Endothelial cell (in vitro differentiated cells): ENCODE measurements at places on chromosomes 2 and 18. TPM values are rescaled to one million over a fixed set of nuclear protein-coding genes. Genes with fewer than 3 reads are reported as not detected.

The ZEB2 gene
- 109 TPM for total RNA-seq

DNA sequence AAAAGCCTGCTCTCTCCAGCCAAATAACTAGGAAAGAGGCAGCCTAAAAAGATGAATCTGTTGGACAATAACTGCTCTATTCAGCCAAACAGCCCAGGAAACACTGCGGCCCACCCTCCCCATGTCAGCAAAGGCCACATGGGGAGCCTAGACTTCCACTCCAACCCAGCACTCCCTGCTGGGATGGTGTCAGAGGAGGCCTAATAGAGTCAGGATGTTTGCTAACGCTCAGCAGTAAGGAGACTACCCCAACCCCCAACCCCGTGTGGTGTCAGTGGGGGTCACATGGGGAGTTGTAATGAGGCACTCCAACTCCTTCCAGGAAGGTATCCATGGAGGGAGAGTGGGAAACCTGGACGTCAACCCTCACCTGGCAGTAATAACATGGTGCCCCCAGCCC lies 41.6 kb downstream of the ZBTB7C start:
- no peaks in the 10 kb centered on the region for H3K27me3 ChIP-seq
- H3K4me1 ChIP-seq, result no peaks in the 10 kb centered on the region
- H3K4me3 ChIP-seq, result no peak overlapping the region
- DNase-seq, result no peak
- H3K27ac ChIP-seq, result no peak overlapping the region

DNA sequence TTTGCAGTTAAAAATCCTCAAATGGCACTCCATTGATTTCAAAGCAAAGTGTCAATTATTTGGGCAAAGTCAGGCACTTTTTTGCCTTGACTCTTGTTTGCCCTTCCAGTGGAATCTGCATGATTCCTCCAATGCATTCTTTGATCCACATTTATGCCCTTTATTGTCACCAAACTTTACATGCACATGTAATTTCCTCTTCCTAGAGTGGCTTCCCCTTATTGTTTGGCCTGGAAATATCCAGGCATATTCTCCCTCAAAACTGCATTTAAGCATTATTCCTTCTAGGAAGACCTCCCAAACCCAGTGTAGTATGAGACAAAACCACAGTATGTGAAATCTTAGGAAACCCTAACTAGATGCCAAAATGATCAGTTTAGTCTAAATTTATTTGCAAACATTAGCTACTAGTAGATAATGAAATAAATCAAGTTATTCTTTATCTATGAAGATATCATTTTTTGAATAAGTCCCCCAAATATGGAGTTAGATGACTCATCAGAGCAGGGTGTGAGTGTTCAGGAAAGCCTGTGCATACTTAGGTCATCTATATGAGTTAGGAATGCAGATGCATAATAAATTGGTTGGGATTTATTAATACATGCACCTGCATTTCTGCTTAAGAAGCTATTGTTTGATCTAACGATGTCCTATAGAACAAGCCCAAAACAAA lies 433.3 kb upstream of the TCF4 start:
- peaks cover 31% of the 10 kb centered on the region for H3K4me1 ChIP-seq
- no peak overlapping the region for H3K4me3 ChIP-seq
- peak overlapping the region; percentile 98 for H3K27ac ChIP-seq
- H3K36me3 ChIP-seq, result no peaks in the 10 kb centered on the region
- H3K27me3 ChIP-seq, result no peaks in the 10 kb centered on the region
- no peak for DNase-seq

DNA sequence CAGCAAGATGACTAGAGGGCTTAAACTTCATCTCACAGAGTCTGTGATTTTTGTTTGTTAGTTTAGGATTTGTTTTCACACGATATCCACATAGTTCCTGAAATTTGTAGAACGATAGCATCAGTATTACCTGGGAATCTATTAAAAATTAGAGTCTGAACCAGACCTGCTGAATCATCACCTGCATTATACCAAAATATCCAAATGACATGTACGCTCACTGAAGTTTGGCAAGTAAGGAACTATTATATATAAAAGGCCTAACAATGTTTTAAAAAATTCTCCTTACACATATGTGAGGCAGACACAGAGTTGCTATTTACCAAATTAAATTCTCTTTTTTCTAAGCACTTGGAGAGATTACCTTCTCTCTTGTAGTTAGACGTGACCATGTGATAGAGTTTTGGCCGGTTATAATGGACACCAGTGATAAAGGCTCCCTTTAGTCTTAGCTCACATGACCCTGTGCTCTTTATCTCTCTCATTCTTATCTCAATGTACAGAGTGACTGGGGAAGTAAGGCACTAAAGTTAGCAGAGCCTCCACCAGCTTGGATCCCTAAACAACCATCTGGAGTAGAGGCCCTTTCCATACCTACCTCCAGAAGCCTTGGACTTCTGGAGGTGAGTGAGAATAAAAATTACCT lies 363.1 kb downstream of the DSC3 start:
- H3K4me1 ChIP-seq, result peaks cover 4% of the 10 kb centered on the region
- H3K4me3 ChIP-seq, result no peak overlapping the region
- no peak overlapping the region for H3K27ac ChIP-seq
- DNase-seq, result no peak
- no peaks in the 10 kb centered on the region for H3K36me3 ChIP-seq

DNA sequence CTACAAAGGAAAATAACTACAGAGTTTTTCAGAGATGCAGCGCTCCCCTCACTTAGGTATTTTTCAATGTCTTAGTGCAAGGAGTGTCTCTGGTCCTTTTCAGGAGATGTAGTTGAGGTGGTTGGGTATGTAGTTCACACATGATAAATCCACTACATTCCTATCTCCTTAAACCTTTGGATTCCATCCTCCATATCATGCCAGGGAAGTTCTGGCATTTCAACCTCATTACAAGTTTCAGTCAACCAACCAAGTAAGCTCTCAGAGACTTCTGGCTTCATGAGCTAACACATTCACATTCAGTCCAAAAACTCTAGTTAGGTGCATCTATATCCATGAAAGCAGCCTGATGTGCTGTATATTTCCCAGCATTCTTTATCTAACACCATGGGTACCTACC lies 47.3 kb downstream of the MAP3K20 start:
- no peak overlapping the region for H3K4me3 ChIP-seq
- no peaks in the 10 kb centered on the region for H3K36me3 ChIP-seq
- no peak for DNase-seq
- H3K27ac ChIP-seq, result no peak overlapping the region
- H3K27me3 ChIP-seq, result no peaks in the 10 kb centered on the region

DNA sequence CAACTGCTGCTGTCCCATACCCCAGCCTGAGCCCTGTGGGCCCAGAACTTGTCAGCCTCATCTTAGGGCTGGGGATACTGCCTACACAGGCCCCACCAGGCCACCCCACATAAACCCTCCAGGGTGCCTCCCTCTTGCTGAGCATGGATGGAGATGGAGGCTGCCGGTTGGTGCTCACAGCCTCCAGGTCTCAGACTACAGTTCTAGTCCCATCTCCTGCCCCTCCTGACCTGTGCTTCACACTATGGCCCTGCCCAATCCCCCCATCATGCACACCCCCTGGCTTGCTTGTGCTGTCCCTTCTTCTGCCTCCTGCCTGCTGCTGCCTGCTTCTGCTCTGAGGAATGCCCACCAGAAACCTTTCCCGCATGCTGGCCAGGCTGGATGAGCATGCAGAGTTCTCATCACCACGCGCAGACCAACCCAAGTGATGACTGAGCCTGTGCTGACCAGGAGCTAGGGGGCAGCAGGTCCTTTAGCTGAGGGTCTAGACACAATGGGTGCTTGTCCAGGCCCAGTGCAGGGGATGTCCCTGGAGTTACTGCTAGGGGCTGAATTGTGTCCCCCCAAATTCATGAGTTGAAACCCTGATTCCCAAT lies 138.4 kb upstream of the HS6ST1 start:
- H3K27me3 ChIP-seq, result peaks cover 4% of the 10 kb centered on the region
- H3K4me1 ChIP-seq, result no peaks in the 10 kb centered on the region
- H3K27ac ChIP-seq, result no peak overlapping the region
- H3K36me3 ChIP-seq, result no peaks in the 10 kb centered on the region
- DNase-seq, result no peak

DNA sequence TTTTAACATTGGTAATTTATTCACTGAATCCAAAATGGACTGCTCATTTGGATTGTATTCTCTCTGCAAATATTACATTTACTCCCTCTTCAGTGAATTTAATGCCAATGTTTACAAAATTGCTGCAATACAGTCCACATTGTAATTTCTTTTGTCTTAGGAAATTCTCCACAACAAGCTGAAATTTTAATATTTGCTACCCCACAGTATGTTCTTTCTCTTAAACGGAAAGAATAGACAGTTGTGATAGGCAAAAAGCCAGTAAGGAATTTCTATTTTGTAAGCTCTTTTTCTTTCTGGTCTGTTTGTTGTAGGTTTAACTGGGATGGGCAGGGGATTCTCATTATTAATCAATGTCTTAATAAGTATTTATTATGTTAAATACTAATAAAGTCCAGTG lies 92.0 kb downstream of the CSRNP3 start:
- no peaks in the 10 kb centered on the region for H3K27me3 ChIP-seq
- no peaks in the 10 kb centered on the region for H3K36me3 ChIP-seq
- H3K27ac ChIP-seq, result no peak overlapping the region
- H3K4me3 ChIP-seq, result no peak overlapping the region

- DNase-seq, result no peak
- no peak overlapping the region for H3K27ac ChIP-seq
- peaks cover 8% of the 10 kb centered on the region for H3K36me3 ChIP-seq
- H3K4me1 ChIP-seq, result no peaks in the 10 kb centered on the region
Measured at GRCh38 chr2:233476063-233476410, 90.5 kb downstream of the USP40 start.
